ENCODE measurements at places on chromosomes 1 and 21.

DNA sequence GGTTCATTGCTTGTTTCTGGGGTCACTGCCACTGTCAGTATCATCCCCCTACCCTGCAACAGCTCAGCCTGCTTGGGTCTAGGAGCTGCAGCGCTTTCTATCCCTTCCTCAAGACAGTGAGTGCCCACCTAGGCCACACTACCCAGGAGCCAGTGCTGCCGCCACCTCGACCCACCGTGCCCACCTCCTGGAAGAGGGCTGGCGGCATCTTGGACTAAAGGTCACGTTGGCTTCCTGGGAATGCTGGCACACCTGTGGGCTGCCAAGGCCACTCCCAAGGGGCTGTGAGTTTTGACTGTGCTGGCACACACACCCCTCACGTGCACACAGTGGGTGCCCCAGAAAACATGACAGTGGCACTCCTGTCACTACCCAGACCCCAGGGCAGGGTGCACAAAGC lies 22.1 kb downstream of the CRYAA start:
- DNase-seq, result no peak

- DNase-seq, result no peak
Observed at GRCh38 chr21:36706482-36706852, 7.6 kb downstream of the SIM2 start.

DNA sequence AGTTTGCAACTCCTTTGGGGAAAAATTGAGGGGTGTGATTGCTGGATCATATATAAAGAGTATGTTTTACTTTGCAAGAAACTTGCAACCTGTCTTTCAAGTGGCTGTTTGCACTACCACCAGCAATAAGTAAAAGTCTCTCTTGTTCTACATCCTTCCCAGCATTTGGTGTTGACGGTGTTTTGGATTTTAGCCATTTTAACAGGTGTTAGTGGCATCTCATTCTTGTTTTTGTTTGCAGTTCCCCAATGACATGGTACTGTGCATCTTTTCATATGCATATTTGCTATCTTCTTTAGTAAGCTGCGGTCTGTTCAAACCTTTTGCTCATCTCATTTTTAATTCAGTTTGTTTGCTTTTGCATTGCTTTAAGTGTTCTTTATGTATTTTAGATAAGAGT lies 535.5 kb downstream of the LRRIQ3 start:
- DNase-seq, result no peak

DNA sequence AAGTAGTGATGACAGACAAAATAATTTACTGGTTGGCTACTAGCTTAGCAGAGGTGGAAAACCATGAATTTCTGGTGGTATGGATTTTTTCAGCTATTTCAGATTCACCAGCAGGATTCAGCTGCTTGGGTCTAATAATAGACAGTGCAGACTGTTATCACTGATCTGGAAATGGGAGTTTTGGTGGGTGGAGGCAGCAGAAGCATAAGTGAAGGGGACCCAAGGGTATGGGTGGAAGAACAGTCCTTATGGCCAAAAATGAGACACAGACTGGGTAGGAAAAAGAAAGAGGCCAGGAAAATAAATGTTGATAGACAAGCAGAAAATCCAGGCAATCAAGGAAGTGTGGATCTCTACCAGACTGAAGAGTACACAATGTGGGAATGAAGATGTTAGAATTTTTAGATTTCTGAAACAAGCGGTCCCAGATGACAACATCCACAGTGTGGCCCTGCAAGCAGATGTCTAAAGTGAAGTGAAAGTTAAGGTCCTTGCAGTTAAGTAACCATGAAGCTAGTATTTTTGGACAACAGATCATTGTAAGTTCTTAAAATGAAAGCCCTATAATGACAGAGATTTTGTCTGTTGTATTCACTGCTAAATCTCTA lies 24.7 kb downstream of the LYST start:
- DNase-seq, result peak; percentile 43

- no peak for DNase-seq
Observed at GRCh38 chr1:34907487-34908090, 21.9 kb downstream of the DLGAP3 start.

- no peak for DNase-seq
Observed at GRCh38 chr1:192831706-192832355, 23.0 kb downstream of the RGS2 start.

DNA sequence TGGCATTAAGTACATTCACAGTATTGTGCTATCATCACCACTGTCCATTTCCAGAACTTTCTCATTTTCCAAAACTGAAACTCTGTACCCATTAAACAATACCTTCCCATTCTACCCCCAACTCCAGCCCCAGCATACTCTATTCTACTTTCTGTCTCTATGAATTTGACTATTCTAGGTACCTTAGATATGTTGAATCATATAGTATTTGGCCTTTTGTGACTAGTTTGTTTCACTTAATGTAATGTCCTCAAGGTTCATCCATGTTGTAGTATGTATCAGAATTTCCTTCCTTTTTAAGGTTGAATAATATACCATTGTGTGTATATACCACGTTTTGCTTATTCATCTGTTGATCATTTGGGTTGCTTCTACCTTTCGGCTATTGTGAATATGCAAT lies 11.5 kb downstream of the MTR start:
- no peak for DNase-seq

DNA sequence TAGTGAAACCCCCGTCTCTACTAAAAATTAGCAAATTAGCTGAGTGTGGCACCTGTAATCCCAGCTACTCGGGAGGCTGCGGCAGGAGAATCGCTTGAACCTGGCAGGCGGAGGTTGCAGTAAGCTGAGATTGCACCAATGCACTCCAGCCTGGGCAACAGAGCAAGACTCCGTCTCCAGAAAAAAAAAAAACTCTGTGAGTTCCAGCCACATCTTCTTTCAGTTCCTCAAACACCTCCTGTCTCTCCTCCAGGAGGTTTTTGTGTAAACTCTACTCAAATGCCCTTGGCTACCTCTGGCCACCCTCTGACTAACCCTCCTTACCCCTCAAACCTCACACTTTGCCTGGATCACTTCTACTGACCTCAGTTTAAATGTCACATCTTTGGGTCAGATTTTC lies 38.1 kb downstream of the RCSD1 start:
- DNase-seq, result no peak

DNA sequence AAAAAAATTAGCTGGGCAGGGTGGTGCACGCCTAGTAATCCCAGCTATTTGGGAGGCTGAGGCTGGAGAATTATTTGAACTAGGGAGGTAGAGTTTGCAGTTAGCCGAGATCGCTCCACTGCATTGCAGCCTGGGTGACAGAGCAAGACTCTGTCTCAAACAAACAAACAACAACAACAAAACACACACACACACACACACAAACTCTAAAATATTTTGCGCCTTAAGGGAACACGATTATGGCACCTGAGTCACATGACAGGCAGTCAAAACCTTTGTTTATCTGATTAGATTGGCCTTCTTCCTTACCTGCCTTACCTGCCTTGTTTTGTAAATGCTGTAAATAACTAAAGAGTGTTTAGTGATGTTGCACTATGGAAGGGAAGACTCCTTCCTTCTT lies 20.6 kb upstream of the WNT2B start:
- no peak for DNase-seq

DNA sequence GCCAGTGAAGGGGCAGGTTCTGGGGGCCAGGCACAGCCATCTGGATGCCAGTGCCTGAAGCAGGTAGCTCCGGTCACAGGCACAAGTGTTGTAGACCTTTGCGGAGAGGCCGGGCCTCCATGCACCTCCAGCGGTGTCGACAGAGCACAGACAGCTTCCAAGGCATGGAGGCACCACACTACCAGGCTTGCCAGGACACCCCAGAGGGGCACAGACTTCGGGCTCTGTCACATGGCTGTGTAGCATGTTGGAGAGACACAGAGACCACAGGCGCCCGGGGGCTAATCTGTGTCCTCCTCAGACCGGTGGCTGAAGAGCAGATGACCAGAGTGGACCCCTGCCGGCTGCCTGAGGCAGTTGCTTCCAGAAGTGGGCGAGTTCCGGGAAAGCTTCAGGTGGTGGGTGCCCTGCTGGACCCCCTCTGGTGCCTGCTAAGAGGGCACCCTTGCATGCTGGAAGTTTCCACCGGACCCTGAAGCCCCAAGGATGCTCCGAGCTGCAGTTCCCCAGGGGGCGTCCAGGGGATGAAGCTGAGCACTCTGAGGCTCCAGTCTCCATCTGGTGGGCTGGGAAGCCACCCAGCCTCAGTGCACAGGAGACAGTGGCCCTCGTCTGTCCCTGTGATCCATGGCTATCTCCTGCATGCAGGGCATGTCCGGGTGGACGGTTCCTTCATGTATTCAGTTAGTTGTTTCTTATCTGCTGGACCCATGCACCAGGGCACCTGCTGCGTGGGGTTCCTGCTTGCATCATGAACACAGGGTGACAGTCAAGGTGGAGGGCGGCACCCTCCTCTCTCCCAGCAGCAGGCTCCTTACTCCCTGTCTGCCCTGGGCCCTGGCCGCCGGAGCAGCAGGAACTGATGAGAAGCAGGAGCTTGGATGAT lies 82.4 kb downstream of the OBSCN start:
- DNase-seq, result no peak

DNA sequence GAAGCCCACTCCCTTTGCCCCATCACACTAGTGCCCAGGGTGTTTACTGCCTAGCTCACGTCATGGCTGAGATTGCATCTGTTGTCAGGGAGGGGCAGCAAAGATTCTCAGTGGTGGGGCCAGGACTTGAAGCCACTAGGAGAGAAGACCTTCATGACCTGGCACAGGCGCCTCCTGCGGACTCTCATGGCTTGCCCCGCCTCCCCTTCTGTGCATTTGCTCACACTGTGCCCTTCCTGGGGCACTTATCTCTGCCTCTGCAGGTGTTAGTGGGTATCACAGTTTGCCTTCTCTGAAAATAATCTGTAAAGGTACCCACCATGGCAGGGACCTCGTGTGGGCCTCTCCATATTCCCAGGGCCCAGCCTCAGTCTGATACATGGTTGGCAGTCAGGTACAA lies 20.1 kb downstream of the PTPRU start:
- no peak for DNase-seq

GRCh38 chr1:54927472-54928240 lies 40.7 kb upstream of the DHCR24 start:
- DNase-seq, result no peak

- no peak for DNase-seq
Observed at GRCh38 chr1:112878321-112878720, 77.7 kb downstream of the SLC16A1 start.

GRCh38 chr21:39972471-39972870 lies 105.2 kb downstream of the PCP4 start:
- no peak for DNase-seq

DNA sequence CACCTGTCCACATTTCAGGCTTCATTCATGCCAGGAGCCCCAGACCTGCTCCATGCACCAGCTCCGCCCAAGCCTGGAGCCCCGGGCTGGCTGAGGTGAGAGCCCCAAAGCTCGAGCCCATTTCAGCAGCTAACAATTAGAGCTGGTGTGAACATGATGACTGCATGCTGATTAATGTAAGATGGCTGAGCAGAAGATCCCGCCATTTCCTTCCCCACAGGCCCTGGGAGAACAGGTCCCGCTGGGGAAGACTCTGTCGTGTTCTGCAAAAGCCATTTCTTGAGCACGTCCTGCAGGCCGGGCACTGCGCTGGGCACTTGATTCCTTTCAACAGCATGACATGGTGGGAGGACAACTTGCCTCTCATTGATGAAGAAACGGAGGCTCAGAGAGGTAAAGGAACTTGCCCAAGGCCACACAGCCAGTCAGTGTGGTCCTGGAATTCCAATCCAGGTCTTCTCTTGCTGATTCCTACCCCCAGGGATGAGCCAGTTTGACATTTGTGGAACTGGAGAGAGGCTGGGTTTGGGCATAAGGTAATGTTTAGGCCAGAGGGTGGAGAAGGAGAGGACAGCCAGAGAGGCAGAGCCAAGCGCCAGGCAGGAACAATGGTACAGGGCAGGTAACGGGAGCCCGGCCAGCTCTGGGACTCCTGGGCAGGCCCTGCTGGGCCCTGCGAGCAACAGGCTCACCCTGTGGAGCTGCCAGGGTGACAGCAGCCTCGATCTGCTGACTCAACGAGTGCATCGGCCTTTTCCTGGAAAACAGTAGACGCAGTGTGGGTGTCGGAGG lies 28.1 kb upstream of the EPHA2 start:
- no peak for DNase-seq

- no peak for DNase-seq
Observed at GRCh38 chr1:22888320-22889075, 84.2 kb downstream of the LACTBL1 start.

- DNase-seq, result peak; percentile 76
Observed at GRCh38 chr1:248804771-248805681, 20.7 kb downstream of the SH3BP5L start.

GRCh38 chr1:79235301-79236002 lies 228.9 kb upstream of the ADGRL4 start:
- no peak for DNase-seq

DNA sequence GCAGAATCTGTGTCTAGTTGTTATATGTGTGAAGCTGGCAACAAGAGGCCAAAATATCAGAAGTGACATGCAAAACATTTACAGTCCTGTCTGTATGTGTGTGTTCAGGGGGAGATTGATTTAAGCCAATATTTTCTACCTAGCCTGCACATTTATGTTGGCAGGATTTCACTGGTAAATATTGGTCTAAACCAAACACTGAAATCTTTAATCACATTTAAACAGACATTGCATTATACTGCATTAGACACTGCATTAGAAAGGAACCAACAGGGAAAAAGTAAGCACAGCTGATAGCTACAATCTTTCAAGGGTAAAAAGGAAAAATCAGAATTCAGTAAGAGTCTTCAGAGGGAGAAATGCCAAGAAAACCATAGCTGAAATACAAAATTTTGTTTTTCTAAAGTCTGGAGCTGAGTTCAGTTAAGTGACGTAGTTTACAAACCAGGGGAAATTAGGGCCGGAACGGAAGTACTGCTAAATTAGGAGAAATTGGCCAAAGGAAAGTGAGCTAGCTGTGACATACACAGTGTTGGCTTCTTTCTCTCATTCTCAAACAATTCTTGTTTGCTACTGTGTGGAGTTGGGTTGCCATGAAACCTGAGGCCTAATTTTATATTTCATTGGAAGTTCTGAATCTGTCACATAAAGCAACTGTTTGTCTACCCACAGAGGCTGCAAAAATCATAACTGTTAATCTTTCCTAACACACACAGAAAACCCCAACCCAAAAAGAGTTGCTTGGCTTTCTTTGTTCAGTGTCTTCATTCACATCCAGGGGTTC lies 217.3 kb upstream of the SGIP1 start:
- DNase-seq, result peak; percentile 18

DNA sequence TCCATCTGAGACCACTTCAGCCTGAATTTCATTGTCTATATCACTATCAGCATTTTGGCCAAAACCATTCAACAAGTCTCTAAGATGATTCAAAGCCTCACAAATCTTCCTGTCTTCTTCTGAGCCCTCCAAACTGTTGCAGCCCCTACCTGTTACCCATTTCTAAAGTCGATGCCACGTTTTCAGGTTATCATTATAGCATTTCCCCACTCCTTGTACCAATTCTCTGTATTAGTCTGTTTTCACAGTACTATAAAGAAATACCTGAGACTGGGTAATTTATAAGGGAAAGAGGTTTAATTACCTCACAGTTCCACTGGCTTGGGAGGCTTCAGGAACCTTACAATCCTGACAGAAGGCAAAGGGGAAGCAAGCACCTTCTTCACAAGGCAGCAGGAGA lies 158.8 kb downstream of the PTPRC start:
- DNase-seq, result no peak

DNA sequence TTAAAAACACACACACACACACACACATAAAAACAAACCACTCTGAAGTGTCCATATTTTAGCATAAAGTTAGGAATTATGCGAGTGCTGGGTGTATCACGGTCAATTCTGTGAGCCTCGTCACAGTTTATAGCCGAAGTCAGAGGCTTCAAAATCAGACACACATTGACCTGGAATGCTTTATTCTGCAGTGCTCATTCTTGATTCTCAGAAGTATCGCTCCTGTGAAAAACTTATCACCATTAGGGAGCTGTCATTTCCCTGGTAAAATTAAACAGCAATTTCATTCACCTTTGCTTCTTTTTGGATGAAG lies 8.7 kb upstream of the IRF2BP2 start:
- DNase-seq, result no peak

- no peak for DNase-seq
Observed at GRCh38 chr1:64909031-64909430, 57.3 kb downstream of the JAK1 start.
